Activated CD4-positive, alpha-beta T cell treated with anti-CD3 and anti-CD28 coated beads, Interleukin-2, amount 10 ng/mL, durations not matched to agents 7 days and 5 days (primary cell): ENCODE measurements at places on chromosomes 2 and 18. TPM values are rescaled to one million over a fixed set of nuclear protein-coding genes. Genes with fewer than 3 reads are reported as not detected.

Gene IL1RL1
- 0.12 TPM for total RNA-seq

Gene PRLH
- total RNA-seq = not detected

Gene MALL
- not detected for total RNA-seq

Gene ACOXL
- total RNA-seq = not detected

Gene MEIS1
- not detected for total RNA-seq

- no peak overlapping the region for H3K27ac ChIP-seq
- peaks cover 22% of the 10 kb centered on the region for H3K27me3 ChIP-seq
- no peaks in the 10 kb centered on the region for H3K36me3 ChIP-seq
- H3K4me3 ChIP-seq = no peak overlapping the region
- no peaks in the 10 kb centered on the region for H3K4me1 ChIP-seq
These were observed 123.5 kb downstream of the PRKRA start for GRCh38 chr2:178327516-178327915.

DNA sequence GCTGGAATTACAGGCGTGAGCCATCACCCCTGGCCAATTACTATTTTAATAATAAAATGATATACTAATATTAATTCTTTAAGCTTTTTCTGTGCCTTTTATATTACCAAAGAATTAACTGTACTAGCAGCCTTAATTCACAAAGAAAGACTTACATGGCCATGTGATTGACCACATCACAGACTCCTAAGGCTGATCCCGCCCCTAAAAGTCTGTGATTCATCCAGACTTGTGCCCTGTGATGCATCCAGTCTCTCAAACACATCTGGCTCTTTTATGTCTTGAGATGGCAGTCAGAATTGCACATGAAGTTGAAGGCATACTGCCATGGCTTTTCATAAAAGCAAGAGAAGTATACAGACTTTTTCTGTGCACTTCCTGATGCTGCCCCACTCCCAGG is 91.7 kb downstream of the DTNA start:
- no peaks in the 10 kb centered on the region for H3K36me3 ChIP-seq
- no peak overlapping the region for H3K27ac ChIP-seq
- DNase-seq = no peak
- H3K27me3 ChIP-seq = peaks cover 5% of the 10 kb centered on the region
- H3K4me1 ChIP-seq = peaks cover 5% of the 10 kb centered on the region

DNA sequence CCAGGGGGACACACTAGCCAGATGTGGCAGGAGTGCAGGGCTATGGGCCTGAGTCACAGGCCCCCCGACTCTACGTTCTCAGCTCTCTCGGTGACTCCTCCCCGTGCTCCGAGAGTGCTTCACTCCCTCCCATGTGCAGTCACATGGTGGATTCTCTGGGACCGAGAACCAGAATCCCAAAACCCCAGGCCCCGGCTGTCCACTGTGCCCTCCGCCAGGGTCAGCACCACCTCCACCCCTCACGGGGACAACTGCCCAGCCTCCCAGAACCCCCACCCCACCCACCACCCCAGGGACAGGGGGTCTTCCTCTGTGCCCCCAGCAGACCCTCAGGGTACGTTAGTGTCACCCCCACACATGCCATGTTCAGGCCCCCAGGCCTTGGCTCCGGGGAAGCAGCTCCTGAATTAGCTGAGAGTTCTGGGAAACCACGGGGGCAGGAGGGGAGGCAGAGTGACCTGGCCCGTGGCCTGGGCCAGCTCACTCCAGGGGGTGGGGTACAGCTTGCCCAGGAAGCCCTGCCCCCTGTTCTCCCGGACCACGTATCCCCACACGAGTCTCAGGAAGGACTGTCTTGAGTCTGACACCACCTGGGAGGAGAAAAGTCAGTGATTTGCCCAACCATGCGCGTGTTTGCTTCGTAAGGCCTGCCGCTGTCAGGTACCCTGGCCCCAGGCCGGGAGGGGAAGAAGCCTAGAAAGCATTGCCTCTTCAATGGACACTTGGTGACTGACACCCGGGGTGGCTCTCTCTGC is 4.4 kb downstream of the RAMP1 start:
- H3K27me3 ChIP-seq = peaks cover 38% of the 10 kb centered on the region
- H3K4me3 ChIP-seq = no peak overlapping the region
- peaks cover 3% of the 10 kb centered on the region for H3K36me3 ChIP-seq
- DNase-seq = peak; percentile 5
- peaks cover 20% of the 10 kb centered on the region for H3K4me1 ChIP-seq

DNA sequence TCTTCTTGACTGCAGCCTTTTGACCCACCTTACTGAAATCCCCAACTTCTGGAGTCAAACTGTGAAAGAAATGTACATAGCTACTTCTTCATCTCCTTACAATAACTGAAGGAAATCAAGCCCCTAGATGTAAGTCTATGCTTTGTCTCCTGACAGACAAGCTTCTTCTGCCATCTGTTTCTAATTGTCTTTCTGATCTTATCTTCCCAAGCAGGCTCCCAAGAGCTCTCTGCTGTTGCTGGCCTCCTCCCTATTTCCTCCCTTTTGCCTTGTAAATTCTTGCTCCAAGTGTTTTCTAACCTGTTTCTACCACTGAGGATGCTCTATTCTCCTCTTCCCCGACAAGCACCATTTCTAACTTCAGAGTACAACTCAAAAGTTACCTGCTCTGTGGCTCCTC is 77.4 kb upstream of the OSR1 start:
- H3K36me3 ChIP-seq = no peaks in the 10 kb centered on the region
- H3K27ac ChIP-seq = no peak overlapping the region
- no peak for DNase-seq
- H3K4me1 ChIP-seq = no peaks in the 10 kb centered on the region
- H3K27me3 ChIP-seq = peaks cover 9% of the 10 kb centered on the region
- H3K4me3 ChIP-seq = no peak overlapping the region

- no peaks in the 10 kb centered on the region for H3K27me3 ChIP-seq
- no peak for DNase-seq
- H3K4me3 ChIP-seq = no peak overlapping the region
- H3K4me1 ChIP-seq = no peaks in the 10 kb centered on the region
- no peak overlapping the region for H3K27ac ChIP-seq
- no peaks in the 10 kb centered on the region for H3K36me3 ChIP-seq
These were observed 365.0 kb upstream of the TFPI start for GRCh38 chr2:187918996-187919821.

DNA sequence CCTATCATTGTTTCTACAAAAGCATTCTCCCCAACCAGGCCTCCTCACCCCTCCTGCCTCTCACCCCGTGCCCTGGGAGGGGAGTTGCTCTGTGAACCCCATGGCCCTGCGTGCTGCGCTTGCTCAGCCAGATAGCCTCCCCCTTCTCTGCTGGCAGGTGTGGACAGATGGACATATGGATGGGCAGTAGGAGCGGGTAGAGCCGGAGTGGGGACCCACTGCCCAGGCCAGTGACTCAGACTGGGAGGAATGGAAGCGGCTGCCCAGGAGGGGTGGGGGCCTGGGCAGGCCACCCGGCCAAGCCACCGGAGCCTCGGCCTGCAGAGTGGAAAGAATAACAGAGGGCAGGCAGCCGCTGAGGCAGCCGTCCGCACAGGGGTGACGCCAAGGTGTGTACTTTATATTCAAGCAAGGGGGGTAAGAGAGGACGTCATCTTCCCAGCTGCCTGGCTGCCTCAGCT is 8.7 kb downstream of the CYP26B1 start:
- no peak for DNase-seq
- peaks cover 3% of the 10 kb centered on the region for H3K4me1 ChIP-seq
- H3K27ac ChIP-seq = no peak overlapping the region
- H3K36me3 ChIP-seq = no peaks in the 10 kb centered on the region
- no peak overlapping the region for H3K4me3 ChIP-seq

DNA sequence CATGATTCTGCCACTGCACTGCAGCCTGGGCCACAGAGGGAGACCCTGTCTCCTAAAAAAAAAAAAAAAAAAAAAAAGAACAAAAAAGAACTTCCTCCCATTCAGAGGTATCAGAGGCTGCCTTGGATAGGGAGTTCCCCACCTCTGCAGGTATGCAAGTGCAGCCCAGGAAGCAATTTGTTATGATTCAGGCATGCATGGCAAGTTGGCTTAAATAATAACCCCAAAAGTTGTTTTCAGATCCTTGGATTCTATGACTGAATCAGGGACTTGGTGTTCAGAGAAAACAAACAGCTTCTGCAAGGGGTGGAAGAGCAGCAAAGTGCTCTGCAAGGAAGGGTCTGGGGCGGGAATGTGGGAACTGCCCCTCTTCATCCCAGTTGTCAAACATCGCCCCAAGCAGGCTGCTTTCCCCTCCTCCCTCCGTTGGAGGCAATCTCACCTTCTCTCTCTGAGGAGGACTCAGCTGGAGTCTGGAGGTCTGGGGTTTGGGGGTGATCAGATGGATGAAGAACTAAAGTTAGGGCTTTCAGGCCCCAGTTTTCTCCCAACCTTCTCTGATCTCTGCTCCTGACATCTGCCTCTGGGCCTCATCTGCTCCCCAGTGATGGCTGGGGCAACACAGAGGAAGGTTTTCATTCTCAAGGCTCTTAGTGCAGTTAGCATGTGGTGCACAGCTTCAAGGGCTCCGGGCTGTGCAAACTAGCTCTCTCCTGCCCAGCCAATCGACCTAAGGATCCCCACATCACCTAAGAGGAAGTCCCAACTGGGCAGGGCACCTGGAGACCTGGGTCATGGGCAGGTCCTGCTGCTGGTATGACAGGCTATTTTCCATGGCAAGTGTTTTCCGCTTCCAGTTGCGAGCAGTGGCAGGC is 3.5 kb upstream of the GDF7 start:
- H3K4me1 ChIP-seq = peaks cover 8% of the 10 kb centered on the region
- H3K36me3 ChIP-seq = no peaks in the 10 kb centered on the region
- no peak overlapping the region for H3K4me3 ChIP-seq
- no peak for DNase-seq

- no peak overlapping the region for H3K27ac ChIP-seq
- no peaks in the 10 kb centered on the region for H3K4me1 ChIP-seq
- H3K4me3 ChIP-seq = no peak overlapping the region
- no peak for DNase-seq
These were observed 135.6 kb downstream of the GALNT1 start for GRCh38 chr18:35717182-35717581.

DNA sequence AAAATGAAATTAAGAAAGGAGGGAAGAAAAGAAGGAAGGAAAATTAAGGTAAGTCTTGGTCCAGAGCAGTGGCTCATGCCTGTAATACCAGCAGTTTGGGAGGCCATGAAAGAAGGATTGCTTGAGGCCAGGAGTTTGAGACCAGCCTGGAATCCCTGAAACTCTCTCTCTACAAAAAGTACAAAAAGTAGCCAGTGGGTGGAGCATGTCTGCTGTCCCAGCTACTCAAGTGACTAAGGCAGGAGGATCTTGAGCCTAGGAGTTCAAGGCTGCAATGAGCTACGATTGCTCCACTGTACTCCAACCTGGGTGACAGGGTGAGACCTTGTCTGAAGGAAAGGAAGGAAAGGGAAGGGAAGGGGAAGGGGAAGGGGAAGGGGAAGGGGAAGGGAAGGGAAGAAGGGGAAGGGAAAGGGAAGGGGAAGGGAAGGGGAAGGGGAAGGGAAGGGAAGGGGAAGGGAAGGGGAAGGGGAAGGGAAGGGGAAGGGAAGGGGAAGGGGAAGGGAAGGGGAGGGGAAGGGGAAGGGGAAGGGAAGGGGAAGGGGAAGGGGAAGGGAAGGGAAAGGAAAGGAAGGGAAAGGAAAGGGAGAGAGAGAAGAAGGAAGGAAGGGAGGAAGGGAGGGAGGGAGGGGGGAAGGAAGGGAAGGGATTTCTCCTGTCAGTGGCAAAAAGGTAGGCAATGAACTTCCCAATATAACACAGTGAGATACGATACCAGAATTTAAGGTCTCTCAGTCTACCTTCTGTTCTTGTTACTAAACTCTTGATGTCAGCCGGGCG is 412.8 kb downstream of the CMPK2 start:
- no peaks in the 10 kb centered on the region for H3K36me3 ChIP-seq
- no peak overlapping the region for H3K27ac ChIP-seq
- no peaks in the 10 kb centered on the region for H3K27me3 ChIP-seq
- H3K4me3 ChIP-seq = no peak overlapping the region
- no peaks in the 10 kb centered on the region for H3K4me1 ChIP-seq
- no peak for DNase-seq
